HepG2 (cell line): ENCODE measurements at places on chromosomes 16 and 17. TPM values are rescaled to one million over a fixed set of nuclear protein-coding genes. Genes with fewer than 3 reads are reported as not detected.

DNA sequence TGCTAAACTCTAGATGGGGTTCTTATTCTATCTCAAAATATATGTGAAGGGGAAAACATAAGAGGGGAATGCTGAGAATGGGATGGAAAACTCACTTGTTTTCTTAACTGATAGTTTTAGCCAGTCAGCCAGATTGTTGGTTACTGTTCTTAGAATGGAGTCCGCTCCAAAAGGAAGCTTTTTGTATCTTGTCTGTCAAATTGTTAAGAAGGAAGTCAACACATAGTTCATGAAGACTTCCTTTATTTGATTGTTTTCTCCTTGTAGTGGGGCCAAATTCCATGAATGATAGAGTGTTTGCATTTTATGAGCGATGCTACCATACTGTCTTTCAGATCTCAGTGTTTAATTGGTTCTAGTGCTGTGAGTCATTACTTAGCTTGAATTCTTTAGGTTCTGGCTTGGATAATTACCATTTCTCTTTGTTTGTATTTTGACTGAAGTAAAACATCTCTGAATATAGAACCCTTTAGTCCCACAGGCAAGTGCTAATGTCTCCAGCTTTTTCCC is 98.3 kb upstream of the GOT2 start:
- DNase-seq = no peak
- H3K36me3 ChIP-seq = no peaks in the 10 kb centered on the region
- no peaks in the 10 kb centered on the region for H3K4me1 ChIP-seq
- H3K27ac ChIP-seq = no peak overlapping the region

DNA sequence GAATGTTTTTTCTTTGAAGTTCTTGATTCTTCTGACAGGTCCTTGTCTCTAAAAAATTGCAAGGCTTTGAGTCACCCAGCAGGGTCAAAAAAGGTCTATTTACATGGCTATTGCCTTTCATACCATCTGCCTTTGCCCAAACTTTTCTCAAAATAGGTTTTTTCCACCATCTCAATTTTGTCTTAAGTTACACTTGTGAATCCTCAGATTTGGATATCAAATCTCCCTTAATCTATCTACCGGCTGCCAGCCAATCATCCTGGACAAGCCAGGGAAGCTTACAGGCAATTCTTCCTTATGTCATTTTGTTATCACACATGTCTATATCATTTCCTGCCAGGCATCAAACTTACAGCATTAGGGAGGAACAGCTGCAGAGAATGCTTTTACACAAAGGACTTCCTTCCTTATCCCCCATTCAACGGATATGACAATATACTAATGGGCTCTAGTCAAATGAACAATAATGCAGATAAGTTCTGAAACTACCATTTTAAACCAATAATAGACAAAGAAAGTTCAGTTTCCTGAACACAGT is 104.1 kb upstream of the CORO6 start:
- no peak for DNase-seq
- H3K4me3 ChIP-seq = no peak overlapping the region
- H3K36me3 ChIP-seq = no peaks in the 10 kb centered on the region
- no peak overlapping the region for H3K27ac ChIP-seq

DNA sequence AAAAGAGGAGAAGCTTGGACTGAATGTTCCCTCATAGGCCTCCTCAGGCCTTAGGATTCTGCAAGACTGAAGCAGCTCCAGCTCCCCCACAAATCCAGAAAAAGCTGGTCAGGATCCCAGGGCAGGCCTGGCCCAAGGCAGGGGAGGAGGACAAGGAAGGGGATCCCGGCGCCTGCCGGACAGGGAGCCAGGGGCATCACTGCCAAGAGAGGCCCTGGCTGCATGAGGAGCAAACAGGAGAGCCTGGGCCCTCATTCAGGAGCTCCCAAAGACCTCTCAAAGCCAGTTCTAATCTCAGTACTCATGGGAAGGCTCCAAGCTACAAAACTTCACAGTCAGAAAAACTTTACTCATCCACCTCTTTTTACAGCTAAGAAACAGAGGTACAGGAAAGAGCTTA is 67.3 kb downstream of the ZNF423 start:
- H3K4me3 ChIP-seq = no peak overlapping the region
- no peaks in the 10 kb centered on the region for H3K36me3 ChIP-seq
- no peaks in the 10 kb centered on the region for H3K4me1 ChIP-seq

- H3K4me1 ChIP-seq = peaks cover 8% of the 10 kb centered on the region
- H3K27me3 ChIP-seq = peaks cover 30% of the 10 kb centered on the region; the same call in 2 of the 3 replicates
- DNase-seq = no peak
- H3K4me3 ChIP-seq = no peak overlapping the region
Measured at GRCh38 chr16:22672830-22673210, 141.1 kb upstream of the HS3ST2 start.

CHCT1 gene
- not detected in 2 replicates for total RNA-seq

CAVIN1 gene
- total RNA-seq = 25.5 and 26.0 TPM in 2 replicates

SLC43A2 gene
- total RNA-seq = 3.3 and 7.3 TPM in 2 replicates
